Dermis blood vessel endothelial cell (primary cell): ENCODE measurements at places on chromosomes 13 and 19.

- peak; percentile 43 for DNase-seq
Measured at GRCh38 chr13:41004875-41005693, 14.0 kb downstream of the ELF1 start.

DNA sequence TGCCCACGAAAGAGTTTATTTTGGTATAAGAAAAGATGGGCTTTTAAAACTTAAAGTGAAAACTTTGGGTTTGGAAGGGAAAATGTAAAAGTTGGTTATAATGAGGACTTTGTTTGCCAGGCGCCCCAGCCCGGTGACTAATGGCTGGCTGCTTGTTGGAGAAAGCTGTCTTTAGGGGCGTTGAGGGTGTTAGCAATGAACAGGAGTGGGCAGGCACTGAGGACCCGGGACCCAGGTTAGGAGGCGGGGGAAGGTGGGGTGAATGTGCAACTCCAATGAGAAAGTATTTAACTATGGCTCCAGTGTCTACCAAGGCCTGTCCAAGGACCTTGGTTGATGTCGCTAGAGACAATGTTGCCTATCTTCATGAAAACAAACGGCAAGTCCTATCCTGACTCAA, 118.6 kb downstream of the ZNF536 start:
- no peak for DNase-seq

DNA sequence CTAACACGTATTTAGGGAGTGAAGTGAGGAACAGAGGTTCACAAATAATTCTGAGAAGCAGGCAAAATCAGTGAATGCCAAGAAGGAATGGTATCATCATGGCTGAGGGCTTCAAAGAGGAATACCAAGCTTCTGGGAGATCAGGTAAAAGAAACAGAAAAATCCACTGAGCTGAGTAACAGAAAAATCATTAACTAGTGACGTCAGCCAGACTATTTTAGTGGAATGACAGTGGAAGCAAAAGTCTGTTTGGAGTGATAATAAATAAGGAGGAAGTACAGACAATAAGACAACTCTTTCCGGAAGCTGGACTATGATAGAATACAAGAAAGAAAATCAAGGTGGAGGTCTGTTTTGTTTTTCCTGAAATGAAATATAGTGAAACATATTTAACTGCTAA, 83.5 kb downstream of the SACS start:
- DNase-seq, result peak; percentile 54

GRCh38 chr13:110276553-110276950, 30.4 kb downstream of the COL4A1 start:
- DNase-seq, result no peak

DNA sequence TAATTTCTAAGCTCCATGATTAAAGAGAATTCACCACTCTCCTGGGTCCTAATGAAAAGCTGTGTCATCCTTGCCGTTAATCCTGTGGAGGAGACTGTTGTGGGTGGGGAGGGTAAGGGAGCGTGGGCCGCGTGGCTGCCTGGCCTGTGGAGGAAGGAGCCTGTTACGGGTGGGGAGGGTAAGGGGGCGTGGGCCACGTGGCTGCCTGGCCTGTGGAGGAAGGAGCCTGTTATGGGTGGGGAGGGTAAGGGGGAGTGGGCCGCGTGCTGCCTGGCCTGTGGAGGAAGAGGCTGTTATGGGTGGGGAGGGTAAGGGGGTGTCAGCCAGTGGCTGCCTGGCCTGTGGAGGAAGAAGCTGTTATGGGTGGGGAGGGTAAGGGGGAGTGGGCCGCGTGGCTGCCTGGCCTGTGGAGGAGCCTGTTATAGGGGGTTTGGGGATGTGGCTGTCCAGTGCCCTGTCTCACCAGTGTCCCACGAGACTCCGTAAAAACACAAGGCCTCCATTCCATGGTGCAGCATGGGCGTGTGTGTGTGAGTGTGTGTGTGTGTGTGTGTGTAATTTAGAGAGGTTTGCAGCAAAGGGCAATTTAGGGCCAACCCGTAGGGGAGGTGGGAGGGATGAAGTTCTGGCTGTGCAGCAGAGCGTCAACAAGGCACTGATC, 15.6 kb upstream of the DCUN1D2 start:
- DNase-seq, result no peak

DNA sequence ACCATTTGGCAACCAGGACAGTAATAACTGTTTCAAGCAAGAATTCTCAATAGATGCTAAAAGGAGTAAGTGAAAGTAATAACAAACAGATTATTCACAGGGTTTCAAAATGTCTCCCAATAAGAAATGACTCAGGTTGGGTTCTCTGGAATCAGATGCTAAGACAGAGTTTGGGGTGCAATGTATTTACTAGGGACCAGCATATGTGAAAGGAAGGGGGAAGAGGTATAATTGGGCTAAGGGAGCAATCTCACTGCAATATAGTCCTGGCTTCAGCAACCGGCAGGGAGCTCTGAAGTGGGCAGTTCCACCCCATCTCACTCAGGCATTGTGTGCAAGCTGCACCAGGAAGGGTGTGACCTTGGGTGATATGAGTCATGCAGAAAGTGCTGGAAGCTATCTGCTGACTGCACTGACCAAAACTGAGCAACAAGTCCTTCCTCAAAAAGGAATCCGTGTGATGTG, 23.4 kb downstream of the ZDHHC20 start:
- peak; percentile 93 for DNase-seq
